ENCODE measurements at places on chromosomes 7 and 10.

DNA sequence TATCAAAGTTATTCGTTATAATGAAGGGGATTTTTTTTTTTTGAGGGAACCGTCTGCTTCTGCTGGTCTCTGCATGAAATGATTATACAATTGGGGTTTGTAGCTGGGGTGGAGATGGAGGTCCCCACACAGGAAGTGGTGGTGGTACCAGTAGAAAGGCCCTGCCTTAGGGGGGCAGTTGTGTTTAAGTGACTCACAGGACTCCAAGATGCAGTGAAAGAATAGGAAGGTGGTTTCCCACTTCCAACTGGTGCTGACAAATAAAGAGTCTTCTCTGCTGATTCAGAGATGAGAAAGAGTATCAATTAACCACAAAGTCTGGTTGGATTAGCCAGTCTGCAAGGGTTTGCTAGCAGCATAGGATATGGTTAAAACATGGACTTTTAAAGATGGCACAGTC lies 376.0 kb downstream of the SORCS3 start:
- no peaks in the 10 kb centered on the region for H3K4me1 ChIP-seq
- H3K4me3 ChIP-seq, result no peak overlapping the region
- no peaks in the 10 kb centered on the region for H3K27me3 ChIP-seq
- DNase-seq, result no peak

GRCh38 chr7:29980151-29980550 lies 9.4 kb downstream of the SCRN1 start:
- no peaks in the 10 kb centered on the region for H3K36me3 ChIP-seq
- H3K27ac ChIP-seq, result no peak overlapping the region
- H3K4me3 ChIP-seq, result no peak overlapping the region
- H3K27me3 ChIP-seq, result no peaks in the 10 kb centered on the region
- no peaks in the 10 kb centered on the region for H3K4me1 ChIP-seq
- no peak for DNase-seq

DNA sequence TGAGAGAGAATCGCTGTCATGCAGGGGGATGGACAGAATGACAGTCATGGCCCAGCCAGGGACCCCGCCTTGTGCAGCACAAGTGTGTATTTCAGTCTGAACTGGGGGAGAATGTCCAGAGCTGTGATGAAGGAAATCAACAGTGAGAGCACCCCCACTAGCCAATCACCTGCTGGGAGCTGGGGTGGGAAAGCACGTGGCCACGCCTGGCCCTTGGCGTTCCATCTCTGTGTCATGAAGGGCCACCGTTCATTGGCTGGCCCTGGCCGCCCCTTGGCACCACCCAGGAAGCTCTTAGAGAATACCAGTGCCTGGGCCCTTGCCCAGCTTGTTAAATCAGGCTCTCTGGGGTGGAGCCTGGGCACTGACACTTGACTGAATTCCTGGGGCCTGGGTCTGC lies 22.8 kb downstream of the GRID1 start:
- H3K4me1 ChIP-seq, result no peaks in the 10 kb centered on the region
- no peak overlapping the region for H3K27ac ChIP-seq
- peak; percentile 35 for DNase-seq
- no peaks in the 10 kb centered on the region for H3K36me3 ChIP-seq
- no peaks in the 10 kb centered on the region for H3K27me3 ChIP-seq
- no peak overlapping the region for H3K4me3 ChIP-seq

DNA sequence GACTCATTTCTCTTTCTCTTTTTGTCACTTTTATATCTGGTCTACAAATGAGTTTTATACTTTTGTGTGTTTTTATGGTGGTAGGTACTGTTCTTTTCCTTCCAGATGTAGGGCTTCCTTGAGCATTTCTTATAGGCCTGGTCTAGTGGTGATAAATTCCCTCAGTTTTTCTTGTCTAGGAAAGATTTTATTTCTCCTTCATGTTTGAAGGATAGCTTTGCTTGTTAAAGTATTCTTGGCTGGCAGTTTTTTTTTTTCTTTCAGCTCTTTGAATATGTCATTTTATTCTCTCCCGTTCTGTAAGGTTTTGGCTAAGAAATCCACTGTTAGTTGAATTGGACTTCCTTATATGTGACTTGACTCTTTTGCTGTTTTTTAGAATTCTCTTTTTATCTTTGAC lies 292.7 kb downstream of the RPS24 start:
- H3K36me3 ChIP-seq, result peaks cover 26% of the 10 kb centered on the region
- H3K27ac ChIP-seq, result no peak overlapping the region
- DNase-seq, result no peak

GRCh38 chr10:3020881-3021280 lies 46.5 kb upstream of the PFKP start:
- no peak for DNase-seq
- peaks cover 37% of the 10 kb centered on the region for H3K27me3 ChIP-seq
- H3K4me3 ChIP-seq, result no peak overlapping the region
- no peaks in the 10 kb centered on the region for H3K4me1 ChIP-seq
- H3K36me3 ChIP-seq, result peaks cover 4% of the 10 kb centered on the region
- no peak overlapping the region for H3K27ac ChIP-seq
